ENCODE measurements at places on chromosomes 12 and 14.

- DNase-seq = no peak
Observed at GRCh38 chr14:90828642-90829487, 12.6 kb upstream of the TTC7B start.

DNA sequence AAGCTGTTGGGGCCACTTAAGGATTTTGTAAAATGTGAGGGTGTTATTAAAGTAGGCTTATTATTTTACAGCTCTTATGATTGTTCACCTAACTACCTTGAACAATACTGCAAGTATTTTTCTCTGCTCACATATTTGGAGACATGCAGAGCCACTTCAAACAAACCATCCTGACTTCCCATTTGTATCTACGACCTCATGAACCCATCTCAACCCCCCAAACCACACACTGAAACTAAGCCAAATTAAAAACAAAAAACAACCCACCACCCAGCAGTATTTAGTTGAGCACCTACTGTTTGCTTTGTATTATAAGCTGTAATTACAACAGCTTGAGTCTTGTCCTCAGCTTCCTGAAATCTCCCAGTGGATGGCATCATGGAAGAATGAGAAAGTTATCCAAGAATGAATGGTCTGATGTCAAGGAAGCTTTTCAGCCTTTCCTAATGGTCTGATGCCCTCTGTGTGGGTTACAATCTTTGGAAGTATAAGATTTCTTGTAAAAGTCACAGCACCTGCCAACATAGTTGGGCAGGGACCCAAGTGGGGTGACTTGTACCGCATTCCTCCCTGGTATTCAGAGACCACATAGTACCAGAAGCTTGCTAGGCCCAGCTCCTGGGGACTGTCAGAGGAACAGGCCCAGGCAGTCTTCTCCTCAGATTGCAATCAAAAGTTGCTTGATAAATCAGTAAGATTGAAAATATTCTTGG is 416.6 kb downstream of the ZFP36L1 start:
- no peak for DNase-seq

GRCh38 chr12:48219631-48220030 is 16.5 kb upstream of the OR10AD1 start:
- no peak for DNase-seq

- DNase-seq = no peak
Observed at GRCh38 chr14:93749076-93749420, 39.2 kb downstream of the PRIMA1 start.

DNA sequence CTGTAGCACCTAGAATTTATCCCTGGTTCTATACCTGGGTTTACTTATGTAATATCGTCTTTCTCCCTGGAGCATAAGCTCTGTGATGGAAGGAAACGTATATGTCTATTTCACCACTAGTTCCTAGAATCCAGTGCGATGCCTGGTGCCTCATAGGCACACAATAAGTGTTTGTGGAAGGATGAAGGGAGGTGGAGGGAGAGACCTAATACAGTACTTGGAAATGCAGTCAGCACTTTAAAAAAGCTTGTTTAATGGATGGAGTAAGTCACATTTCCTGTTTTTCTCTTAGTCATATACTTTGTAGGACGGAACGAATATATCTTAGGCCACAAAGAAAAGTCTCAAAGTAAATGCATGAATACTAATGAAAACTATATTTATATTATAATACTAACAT is 186.5 kb upstream of the HMGA2 start:
- no peak for DNase-seq

GRCh38 chr12:5481645-5482044 is 49.7 kb downstream of the NTF3 start:
- DNase-seq = no peak

GRCh38 chr12:100801320-100801719 is 6.7 kb downstream of the ANO4 start:
- no peak for DNase-seq

DNA sequence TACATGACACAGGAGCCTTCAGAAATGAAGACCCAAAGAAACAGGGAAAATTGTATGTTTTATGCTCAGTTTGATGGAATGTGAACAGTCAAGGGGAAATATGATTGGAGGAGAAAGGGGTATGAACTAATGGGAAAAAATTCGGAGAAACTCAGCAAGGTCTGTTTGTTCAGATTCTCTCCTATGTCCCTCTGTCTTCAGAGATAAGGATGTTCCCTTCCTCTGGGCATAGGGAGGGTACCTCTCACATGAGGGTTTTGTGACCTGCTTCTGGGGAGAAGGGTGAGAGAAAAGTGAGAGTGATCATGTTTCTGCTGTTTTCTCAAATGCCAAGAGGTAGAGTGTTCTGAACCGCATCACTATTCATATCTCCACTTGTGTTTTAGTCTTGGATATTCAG is 26.6 kb upstream of the LIMA1 start:
- no peak for DNase-seq

- no peak for DNase-seq
Observed at GRCh38 chr12:103964805-103965204, 867 bp upstream of the TDG start.

DNA sequence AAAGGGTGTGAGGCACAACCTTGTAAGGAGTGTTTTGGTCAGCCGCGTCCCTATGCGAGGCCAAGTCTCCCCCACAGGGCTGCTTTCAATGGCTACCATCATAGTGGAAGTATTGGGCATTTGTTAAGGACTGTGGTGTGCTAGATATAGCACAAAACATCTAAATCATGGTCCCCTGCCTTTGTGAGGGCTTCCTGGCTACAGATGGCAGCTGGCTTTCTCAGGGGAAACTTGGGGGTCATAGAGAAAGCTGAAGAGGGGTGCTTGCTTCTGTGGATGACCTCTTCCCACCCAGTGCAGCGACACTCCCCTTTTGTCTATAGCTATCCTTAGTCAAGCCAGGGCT is 315.8 kb downstream of the ZFP36L1 start:
- no peak for DNase-seq

GRCh38 chr12:131959641-131960589 is 10.2 kb downstream of the EP400 start:
- DNase-seq = no peak

GRCh38 chr14:105859717-105860614 is 333.6 kb downstream of the TMEM121 start:
- DNase-seq = no peak

- DNase-seq = no peak
Observed at GRCh38 chr12:92088805-92089204, 56.8 kb downstream of the BTG1 start.

- no peak for DNase-seq
Observed at GRCh38 chr14:61566537-61567225, 128.6 kb upstream of the HIF1A start.

GRCh38 chr12:87082756-87083155 is 826.6 kb upstream of the MGAT4C start:
- no peak for DNase-seq

- no peak for DNase-seq
Observed at GRCh38 chr14:38197001-38197783, 10.5 kb upstream of the SSTR1 start.

- no peak for DNase-seq
Observed at GRCh38 chr12:10130042-10130441, at the start of gene CLEC7A. Gene CLEC7A, minus strand, starts transcription at chr12:10130199. Its CDS starts 117 bp downstream, at chr12:10130082.

Measured in stimulated activated naive CD4-positive, alpha-beta T cell (primary cell).